ENCODE measurements at places on chromosomes 1 and 21.

DNA sequence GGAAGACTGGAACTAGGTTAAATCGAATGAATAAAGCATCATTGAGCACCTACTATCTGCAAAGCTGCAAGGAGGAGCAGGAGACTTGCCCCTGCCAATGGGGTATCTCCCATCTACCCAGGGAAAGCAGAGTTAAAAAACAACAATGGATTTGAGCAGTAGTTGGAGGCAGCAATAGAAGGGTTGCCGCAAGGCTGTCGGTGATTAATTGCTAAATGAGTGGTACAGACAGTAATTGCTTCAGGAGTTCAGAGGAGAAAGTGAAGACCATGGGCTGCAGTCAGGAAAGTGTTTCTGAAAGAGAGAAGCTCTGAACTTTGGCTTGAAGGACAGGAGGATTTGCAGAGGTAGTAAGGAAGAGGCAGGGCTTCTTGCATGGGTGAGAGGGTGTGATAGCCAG is 152.9 kb downstream of the ACTL8 start:
- no peak for DNase-seq

DNA sequence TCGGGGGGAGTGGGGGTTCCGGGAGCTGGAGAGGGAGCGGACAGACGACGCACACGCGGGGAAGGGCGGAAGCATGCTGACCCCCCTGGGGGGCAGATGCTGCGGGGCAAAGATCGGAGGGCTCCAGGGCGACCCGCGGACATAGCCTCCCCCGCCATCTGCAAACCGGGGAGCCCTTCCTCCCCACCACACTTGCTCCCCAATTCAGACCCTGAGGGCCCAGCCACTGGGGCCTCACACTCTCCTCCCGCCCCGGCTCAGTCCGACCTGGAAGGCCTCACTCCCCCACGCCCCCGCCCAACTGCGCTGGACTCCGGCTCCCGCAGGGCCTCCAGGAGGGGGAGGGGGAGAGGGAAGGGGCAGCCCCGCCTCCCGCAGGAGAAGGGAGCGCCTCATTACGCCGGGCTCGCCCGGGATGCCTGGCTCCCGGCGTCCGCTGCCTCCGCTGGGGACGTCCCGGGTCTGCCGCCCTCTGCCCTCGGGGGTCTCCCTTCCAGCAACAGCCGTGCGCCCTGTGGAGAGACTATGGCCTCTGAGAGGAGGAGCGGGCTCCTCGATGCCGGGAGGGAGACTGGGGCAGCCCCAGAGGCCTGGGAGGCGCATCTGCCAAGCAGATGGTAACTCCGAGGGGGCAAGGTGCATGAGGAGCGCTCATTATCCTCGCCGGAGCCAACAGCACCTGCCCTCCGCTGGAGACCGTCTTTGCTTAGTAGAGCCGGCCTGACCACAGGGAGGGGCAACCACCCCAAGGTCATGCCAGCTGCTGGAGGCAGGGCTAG is 636 bp upstream of the CAMK2N1 start:
- no peak for DNase-seq

- DNase-seq: no peak
These were observed 34.5 kb upstream of the C21orf91 start for GRCh38 chr21:17853393-17854275.

- no peak for DNase-seq
These were observed 4.0 kb upstream of the ETV3 start for GRCh38 chr1:157142201-157142600.

DNA sequence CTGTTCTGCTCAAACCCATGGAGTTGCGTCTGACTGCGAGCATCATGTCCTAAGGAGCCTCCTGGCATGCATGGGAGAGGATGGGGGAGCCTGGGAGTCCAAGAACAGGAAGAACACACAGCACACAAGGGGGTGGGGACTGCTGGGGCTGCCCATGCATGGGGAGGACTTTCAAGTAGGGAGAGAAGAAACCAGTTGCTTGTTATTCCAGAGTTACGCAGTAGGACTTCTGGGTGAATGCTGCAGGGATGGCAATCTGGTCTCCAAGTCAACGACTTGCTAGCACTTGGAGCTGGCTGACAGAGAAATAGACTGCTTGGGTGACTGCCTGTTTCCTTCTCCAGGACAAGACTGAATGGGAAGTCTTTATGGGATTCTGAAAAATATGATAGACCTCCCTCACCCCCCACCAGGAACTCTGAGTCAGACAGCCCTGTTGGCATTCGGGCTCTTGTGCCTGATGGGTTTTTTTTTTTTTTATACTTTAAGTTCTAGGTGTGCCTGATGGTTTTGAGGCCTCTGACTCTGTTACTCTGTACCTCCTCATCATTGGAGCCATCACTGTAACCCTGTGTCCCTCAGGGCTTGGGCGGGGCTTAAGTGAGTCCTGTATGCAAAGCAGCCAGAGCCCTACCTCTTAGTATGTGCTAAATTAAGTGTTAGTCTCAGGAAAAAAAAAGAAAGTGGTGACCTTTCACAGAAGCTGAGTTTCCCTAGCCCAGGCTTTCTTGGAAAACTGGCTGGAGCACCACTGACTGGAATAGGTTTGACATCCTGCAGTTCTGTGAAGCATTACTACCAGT is 30.3 kb downstream of the MAP3K21 start:
- no peak for DNase-seq

- DNase-seq: no peak
These were observed 47.0 kb upstream of the SDC3 start for GRCh38 chr1:30955448-30956015.

DNA sequence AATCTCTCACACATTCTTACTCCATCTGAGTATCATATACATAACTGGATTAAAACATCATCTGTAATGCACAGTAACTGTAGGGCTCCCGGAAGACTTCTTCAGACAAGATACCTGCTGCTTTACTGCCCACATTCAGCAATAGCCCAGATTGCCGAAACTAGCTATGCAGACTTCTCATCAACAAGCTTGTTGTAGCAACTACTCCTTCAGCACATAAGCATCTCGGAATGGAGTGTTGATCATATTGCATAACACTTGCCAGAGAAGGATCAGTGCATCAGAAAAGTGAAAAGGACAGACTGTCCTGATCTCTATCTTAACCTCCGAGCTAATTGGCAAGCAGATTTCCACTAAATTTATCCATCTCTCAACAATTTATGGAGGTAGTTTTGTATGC is 354.6 kb upstream of the C1orf87 start:
- DNase-seq: no peak

DNA sequence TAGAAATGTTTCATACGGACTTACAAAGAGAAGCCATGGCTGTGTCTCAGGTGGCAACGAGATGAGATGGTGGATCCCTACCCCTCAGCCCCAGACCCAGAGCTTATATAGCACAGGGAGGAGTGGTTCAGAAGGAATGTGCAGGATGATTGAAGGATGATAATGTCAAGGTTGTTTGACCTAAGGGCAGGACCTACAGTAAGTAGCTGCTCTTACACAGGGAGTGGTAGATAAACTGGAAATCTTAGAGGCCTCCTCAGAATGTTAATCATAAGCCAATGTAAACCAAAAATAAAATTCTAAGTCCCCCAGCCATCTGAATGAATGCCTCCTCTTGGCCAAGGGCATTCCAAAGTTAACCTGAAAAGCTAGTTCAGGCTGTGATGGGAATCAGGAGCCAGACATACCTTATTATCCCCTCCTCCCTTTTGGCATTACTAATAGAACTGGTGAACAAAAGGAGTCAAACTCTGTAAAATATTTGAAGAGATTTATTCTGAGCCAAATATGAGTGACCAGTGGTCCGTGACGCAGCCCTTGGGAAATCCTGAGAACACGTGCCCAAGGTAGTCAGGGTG is 45.8 kb upstream of the PDE9A start:
- no peak for DNase-seq

- DNase-seq: no peak
These were observed 594.7 kb downstream of the ADGRL2 start for GRCh38 chr1:82395440-82395839.

DNA sequence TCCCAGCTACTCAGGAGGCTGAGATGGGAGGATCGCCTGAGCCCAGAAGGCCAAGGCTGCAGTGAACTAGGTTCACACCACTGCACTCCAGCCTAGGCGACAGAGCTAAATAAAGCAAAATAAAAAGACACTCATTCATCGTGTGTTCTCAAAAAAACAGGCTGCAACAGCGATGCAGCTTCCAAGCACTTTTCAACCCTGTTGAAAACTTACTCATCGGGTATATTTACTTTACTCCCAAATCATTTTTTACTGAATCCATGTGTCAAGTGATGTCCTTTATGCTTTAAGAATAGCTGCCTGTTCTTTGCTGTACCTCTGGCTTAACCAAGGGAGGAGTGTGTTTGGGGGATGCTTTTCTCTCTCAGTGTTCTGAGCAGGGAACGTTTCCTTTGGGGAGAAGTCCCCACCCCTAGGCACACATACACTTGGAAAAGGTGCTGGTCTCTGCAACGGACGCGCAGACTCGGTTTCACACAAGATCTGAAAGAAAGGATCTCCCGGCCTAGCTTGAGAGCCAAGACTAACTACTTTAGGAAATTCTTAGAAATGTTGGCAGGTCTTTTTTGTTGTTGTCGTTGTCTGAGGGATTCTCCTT is 1.4 kb downstream of the MAP1LC3C start:
- no peak for DNase-seq

- no peak for DNase-seq
These were observed 49.5 kb upstream of the SLC19A1 start for GRCh38 chr21:45591619-45592207.

DNA sequence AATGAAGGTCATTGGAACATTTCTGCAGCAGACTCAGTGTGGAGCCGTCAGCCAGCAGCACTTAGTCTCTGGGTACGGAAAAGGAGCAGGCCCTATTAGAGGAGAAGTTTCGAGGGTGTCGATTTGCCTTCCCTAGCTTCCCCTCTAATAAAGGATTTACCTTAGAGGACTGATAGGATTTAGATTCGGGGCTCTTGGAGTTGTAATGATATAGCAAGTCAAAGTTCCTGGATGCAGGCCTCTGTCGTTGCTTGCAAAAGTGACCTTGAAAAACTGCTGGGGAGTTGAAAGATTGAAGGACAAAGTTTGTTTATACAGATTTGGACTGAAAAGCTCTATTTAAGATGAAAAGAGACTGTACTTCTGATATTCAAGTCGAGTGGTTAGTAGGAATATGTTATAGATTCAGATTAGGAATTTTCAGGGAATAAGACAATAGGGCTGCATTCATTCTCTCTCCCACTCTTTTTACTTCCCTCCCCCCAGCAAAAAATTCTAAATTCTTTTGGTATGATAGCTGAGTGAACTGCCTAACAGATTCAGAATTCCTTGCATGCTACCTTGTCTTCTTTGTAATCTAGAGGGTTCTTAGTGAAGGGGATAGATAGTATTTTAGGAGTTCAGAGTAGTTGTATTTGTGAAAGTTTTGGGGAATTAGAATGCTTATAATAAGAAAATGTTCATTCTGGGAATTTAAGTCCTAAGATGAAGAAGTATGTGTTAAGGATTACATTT is 19.2 kb downstream of the NFYC start:
- DNase-seq: no peak

GRCh38 chr1:183913567-183913993 is 108.7 kb downstream of the RGL1 start:
- DNase-seq: no peak

DNA sequence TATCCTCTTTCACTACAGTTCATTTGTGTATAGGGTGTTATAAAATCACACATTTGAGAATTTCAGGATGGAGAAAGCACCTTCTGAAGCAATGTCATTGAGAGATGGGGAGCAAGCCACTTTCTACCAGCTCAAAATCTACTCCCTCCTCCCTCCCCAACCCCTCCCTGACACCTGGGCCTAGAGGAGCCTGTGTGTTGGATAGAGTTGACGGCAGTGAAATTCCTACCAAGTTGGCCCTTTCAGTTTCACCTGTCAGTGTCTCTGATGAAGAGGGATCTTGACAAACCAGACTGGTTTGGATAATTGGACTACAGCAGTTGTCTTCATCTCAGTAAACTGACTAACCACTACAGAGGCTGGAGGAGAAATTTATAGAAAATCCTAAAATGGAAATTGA is 125.0 kb upstream of the HOOK1 start:
- no peak for DNase-seq

DNA sequence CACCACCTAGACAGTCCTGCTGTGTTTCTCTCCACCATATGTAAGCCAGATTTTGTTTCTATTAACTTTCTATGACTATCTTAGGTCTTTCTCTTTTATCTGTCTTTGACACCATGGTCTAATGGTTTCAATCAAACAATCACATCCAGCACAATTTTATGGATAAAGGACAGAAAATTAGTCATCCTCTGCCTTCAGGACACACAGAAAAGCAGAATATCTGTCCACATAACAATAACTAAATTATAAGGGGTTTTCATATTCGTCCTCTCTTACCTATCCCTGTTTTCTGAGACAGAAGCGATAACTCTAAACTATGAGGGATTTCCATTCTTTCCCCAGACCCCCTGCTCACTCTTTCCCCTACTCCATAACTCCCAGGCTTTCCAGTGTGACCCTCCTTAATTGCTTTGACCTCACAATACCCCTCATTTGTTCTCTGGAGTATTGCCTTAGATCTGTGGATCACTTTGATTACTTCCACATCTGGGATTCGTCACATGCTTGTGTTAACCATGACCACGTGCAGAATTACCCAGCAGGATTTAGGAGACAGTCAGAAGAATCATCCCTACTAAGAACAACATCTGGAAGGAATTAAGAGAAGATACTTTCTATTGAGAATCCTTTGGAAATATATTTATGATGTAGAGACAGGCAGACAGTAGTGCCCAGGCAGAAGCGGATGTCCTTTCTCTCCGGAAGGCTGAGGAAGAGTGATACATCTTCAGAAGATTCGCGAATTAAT is 108.2 kb upstream of the GREM2 start:
- no peak for DNase-seq

- DNase-seq: peak; percentile 66
These were observed 10.9 kb upstream of the BOLA1 start for GRCh38 chr1:149888247-149888998.

- DNase-seq: no peak
These were observed 39.4 kb upstream of the MACF1 start for GRCh38 chr1:39165049-39165448.

GRCh38 chr1:79681382-79681781 is 674.9 kb upstream of the ADGRL4 start:
- DNase-seq: no peak

- DNase-seq: no peak
These were observed 79.7 kb upstream of the TMEM51 start for GRCh38 chr1:15073799-15074308.

DNA sequence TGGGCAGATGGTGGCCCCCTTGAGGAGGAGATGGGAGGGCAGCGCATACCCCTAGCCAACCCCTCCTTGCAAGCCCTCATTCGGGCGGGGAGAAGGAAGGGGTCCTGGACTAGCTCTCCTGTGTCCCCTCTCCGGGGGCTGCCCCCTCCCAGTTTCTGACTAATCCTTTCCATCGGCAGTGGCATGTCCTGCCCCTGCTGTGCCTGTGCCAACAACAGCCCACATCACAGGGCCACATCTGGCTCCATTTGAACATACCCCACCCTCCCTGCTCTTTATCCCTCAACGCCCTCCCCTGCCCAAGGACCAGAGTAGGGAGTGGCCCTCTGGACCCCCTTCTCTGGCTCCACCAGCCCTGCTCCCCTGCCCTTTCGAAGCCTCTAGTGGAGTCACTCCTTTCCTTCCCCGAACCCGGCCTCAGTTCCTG is 11.0 kb upstream of the LMNA start:
- peak; percentile 55 for DNase-seq

- DNase-seq: no peak
These were observed 71.0 kb downstream of the RALGPS2 start for GRCh38 chr1:178796013-178796412.

Data from stimulated activated CD4-positive, alpha-beta T cell treated with anti-CD3 and anti-CD28 coated beads, Interleukin-4, amount 100 ng/mL, for 4 hours (primary cell).